ENCODE measurements at places on chromosomes 3 and 15.

- no peak for DNase-seq
These were observed at the start of gene FGF12 for GRCh38 chr3:192727032-192727847. TSS of gene FGF12 (minus strand) at chr3:192727541.

DNA sequence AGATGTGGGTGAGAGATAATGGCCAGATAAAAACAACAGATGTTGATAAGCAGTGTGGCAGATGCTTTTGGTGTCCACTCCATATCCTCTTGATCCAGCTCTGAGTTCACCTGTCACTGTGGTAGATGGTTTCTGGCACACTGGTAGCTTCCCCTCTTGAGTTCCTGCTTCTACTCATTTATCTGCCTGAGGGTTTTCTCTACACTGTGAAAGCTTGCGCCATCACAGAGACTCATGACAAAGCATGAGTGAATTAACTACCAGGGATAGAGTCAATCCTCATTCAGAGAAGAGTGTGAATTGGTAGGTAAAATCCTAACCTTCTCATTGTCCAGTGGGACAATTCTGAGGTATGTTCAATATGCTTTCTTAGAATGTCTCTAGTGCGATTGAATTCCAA lies 50.0 kb upstream of the ARHGEF26 start:
- DNase-seq = no peak

GRCh38 chr15:83982748-83983147 lies 252.8 kb upstream of the GOLGA6L4 start:
- DNase-seq = no peak

DNA sequence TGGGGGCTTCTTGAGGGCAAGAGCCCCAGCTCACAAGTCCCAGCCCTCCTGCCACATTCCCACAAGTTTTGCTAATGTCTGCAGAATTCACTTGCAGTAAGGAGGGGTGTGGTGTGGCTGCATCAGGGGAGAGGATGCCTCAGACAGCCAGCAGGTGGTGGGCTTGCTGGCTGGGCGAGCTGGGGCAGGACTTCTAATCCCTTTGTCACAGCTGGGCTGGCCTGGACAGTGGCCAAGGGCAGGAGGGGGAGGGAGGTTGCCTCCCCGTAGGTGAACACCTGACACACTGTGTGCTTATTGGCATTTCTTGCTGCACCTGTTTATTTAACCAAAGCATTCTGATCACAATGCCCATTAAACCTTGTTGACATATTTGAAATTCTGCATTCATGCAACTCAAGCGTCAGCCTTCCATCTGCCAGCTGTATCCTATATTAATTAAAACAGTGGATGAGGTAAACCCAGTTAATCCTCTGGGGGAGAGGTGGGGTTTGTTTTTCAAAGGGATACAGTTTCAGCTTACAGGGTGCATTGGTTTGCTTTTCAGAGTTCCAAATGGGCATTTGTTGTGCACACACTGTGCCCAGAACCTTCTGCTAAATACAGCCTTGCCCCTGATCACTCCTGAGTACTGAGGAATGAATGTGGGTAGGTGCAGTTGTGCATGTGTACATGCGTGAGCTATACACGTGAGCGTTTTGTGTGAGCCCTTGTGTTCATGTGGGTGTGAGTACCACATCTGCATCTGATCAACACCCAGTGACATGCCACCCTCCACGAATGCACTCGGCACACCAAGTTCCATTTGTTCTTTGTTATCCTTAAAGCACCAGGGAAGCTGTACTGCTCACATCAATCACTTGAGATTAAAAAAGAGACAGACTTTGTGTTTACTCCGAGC lies 268.7 kb downstream of the XXYLT1 start:
- DNase-seq = peak; percentile 18

GRCh38 chr3:104582092-104582491 lies 784.6 kb upstream of the ALCAM start:
- DNase-seq = no peak

- DNase-seq = no peak
These were observed 740.1 kb upstream of the GRM7 start for GRCh38 chr3:6120786-6121185.

- DNase-seq = no peak
These were observed 297.5 kb upstream of the LYSMD4 start for GRCh38 chr15:100030586-100031229.

DNA sequence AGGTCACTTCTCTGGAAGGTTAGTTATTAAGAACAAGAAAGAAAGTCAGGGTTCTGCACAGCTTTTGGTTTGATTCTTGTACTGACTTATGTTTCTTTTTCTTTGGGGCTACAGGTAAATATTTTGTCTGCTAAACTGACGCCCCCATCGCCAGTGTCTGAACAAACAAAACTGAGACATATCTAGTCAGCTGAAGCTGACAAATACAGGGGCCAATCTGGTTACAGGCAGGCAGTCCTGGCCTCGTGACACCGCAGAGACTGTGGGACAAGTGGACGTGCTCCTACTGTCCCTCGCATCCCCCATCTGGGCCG lies 4.6 kb upstream of the RPL14 start:
- DNase-seq = no peak

GRCh38 chr3:150450916-150451315 lies 42.8 kb downstream of the TSC22D2 start:
- DNase-seq = no peak

- DNase-seq = no peak
These were observed 104.5 kb downstream of the RPLP1 start for GRCh38 chr15:69557020-69557706.

DNA sequence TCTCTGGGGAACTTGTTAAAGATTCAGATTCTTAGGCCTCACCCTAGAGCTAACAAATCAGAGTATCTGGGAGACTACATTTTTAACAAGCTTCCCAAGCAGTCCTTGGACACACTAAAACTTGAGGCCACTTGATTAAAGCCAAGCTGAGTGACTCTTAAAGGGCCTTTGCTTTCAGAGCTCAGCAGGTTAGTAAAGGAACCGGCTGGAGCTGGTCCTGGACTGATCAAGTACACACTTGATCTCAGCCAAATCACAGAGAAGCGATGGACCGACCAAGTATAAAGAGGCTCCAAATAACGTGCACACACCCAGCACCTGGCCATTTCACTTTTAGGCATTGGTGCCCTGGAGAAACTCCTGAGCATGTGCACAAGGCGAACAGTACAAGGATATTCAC lies 12.9 kb upstream of the TM6SF1 start:
- no peak for DNase-seq

GRCh38 chr15:23372284-23372683 lies 17.7 kb downstream of the GOLGA8S start:
- DNase-seq = no peak

GRCh38 chr3:184240384-184241140 lies 8.2 kb downstream of the ALG3 start:
- DNase-seq = no peak

GRCh38 chr3:127572186-127572585 lies 18.3 kb downstream of the TPRA1 start:
- DNase-seq = no peak

- DNase-seq = no peak
These were observed 289.7 kb upstream of the DCBLD2 start for GRCh38 chr3:99191186-99191585.

- no peak for DNase-seq
These were observed 24.8 kb upstream of the PPIB start for GRCh38 chr15:64187396-64188191.

GRCh38 chr3:194481103-194481502 lies 5.7 kb downstream of the ATP13A3 start:
- no peak for DNase-seq

Data from GM12864 (cell line).